Renal cortex interstitium (tissue), 15 donors: ENCODE measurements at places on chromosomes 16 and 17.

DNA sequence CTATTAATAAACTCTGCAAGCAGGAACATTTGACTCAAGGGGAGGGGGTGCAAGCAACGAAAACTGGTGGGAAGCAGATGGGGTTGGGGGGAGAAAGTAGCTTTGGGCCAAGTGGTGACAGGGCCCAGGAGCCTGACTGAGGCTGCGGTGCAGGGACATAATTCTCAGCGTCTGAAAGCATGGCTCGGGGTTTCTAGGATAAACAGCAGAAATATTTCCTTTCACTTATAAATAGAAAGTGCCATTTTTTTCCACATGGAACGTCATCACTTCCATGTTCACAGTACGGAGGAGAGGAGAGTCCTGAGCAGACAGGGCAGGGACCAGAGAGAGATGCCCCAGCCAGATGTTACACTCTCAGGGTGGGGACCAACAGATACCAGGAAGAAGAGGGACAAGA, 197.1 kb downstream of the ZFHX3 start:
- DNase-seq = no peak

DNA sequence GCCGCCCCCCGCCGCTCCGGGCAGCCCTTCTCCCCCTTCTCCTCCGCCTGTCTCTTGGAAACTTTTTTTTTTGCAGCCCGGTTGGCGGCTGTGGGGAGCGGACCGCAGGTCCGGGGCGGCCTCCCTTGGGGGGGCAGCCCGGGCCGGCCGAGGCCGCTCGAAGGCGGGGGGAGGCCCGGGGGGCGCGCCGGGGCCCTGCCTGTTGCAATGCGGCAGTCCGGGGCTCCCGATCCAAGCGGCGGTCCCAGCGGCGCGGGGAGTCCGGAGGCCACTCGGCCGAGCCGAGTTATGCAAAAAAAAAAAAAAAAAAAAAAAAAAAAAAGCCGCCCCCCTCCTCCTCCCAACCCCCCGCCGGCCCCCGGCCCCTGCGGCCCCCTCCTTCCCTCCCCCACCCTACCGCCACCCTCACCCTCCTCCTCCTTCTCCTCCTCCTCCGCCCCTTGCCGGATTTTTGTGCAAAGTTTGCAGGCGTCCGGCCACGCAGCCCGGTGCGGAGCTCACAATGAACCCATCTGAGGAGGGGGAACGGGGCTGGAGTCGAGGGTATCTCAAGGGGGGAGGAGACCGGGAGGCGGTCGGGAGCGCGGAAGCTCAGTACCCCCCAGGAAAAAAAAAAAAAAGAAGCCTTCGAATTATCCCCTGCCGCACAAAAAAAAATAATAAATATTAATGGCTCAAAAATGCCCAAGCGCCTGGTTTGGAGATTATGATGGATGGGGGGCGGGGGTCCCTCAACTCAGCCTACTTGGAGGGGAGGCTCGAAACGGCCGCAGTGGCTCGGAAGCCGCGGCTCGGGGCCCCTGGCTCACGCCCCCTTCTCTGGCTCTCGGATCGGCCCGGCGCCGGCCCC, at the start of gene ZNF423:
Gene ZNF423, minus strand, starts transcription at position 291 of the 850 bp plus-strand sequence. CDS start 338 bp downstream, outside the sequence.
- DNase-seq = no peak

DNA sequence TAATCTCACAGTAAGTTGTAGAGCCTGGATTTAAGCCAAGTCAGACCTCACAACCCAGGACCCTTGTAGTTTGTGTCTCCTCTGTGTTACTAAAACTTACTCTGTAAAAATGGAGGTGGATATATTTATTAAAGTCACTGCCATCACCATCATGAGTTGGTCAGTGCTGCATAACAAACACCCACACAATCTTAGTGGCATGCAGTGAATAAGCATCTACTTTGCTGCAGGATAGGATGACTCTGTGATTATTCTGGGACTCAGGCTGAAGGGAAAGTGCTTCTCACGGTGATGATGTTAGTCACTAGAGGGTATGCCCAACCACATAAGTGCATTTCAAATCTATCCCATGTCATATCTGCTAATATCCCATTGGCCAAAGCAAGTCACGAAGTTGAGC, 398.7 kb downstream of the XYLT1 start:
- no peak for DNase-seq

DNA sequence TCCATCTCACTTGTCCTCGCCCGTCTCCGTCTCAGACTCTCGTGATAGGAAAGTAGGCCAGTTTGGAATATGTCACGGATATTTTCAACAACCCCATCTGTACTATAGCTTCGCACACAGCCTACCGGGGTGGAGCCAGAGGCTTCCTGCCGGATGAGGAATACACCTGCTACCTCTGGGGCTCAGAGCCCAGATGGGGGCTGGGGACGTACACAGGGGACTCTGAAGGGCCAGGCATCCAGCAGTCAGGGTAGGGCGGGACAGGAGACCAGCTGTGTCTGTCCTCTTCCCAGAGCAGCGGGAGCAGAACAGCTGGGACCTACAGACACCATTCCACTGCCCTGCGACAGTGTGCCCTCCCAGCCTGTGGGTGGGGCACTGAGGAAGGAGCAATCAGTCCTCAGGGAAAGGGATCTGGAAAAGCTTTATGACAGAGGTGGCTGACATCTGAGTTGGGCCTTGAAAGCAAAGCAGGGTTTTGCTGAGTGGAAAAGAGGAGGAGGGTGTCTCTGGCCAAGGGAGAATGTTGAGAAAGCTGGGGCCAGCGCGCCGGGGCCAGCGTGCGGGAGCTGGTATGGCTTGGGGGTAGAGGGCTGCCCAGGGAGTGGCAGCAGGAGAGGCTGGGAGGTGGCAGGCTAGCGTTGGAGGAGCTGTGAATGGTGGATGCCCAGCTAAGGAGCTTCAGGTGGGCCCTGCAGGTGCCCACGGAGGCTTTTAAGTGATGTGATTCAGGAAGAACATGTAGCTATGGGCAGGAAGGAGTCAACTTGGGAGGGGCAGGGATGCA, 11.5 kb upstream of the SRCIN1 start:
- no peak for DNase-seq

- no peak for DNase-seq
Measured at GRCh38 chr16:63410594-63410993, 1374.4 kb upstream of the CDH8 start.

GRCh38 chr16:27627136-27627535, 77.2 kb downstream of the KATNIP start:
- no peak for DNase-seq

- DNase-seq = no peak
Measured at GRCh38 chr16:48555597-48556242, 54.3 kb downstream of the N4BP1 start.
